DMS 273 treated with DMSO at 0.1 percent for 48 hours (cell line): ENCODE measurements at places on chromosomes 11 and 22.

DNA sequence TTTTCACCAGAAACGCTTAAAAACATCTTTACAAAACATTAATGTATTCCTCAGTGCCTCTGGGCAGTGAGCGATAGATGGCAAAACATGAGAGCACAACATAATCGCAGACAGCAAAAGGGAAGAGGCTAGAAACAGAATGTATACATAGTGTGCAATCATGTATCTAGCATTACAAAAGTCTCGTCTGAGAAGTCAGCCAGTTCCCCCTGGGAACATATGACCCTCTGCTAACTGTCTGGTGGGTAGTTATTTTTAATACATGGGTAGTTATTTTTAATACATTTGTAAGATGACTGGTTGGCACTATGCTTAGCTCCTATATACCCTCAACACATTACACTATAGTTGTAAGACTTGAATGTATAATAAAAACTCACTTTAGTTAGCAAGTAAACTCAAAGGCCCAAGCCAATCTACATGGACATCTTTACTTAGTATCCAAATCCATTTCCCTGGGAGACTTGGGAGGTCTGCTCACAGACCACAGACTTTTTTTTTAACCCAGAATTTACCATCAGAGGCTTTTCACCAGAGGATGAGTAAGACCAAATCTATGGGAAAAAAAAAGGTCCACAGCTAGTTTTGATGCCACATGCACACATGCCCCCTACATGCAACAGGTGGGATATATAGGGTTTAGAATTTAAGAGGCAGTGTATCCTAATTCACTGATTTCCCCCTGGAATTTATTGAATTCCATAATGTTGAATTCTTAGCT, 71.7 kb downstream of the AMBRA1 start:
- DNase-seq: no peak

GRCh38 chr11:120940160-120940848, 83.6 kb upstream of the TBCEL start:
- DNase-seq: no peak

DNA sequence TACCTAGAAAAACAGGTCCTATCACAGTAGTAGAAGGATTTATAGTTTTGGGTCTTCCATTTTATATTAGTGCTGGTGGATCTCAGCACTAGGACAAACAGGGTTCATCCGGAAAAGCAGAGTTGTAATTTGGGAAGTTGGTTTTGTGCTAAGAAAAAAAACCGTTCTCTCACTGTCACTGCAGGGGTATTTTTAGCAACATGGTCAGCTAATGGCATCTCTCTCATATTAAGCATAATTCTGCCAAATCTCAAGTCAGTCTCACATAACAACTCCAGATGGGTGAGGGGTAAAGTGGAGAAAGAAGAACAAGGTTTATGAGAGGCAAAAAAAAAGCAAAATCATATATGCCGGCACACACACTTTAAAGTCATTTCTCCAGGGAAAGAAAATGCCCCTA, 51.6 kb upstream of the GDPD4 start:
- DNase-seq: no peak

DNA sequence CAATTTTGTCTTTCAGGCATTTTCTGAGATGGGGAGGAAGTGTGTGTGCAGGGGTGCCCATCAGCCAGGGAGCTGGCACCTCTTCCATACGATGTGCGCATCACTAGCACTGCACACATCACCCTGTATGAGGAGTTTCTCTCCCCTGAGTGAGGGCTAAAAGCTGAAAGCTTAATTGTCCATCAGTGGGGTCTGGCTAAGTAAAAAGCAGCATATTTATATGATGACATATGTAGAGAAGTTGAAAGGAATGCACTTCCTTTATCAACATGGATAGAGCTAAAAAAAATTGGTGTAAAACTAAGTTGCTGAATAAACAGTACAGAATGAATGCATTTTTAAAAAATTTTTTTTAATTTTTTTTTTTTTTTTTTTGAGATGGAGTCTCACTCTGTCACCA, 4.0 kb downstream of the VSTM5 start:
- DNase-seq: no peak

DNA sequence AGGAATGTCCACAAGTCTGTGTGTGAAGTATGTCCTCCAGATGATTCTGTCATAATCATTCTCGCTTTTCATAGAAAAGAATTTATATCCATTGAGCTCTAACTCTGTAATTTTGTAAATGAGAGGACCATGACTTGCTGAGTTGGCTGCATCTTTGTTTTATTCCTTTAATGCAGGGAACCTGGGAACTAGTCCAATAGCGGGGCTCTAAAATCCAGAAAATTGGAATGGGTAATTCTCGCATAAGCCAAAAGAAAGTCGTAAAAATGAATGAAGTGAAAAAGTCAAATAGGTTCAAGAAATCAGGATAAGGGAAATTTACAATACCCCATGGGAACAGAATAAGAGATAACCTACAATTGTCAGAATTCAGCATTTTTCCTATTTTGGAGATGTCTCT, 232.5 kb downstream of the RAB38 start:
- DNase-seq: no peak

GRCh38 chr22:45285263-45286058, 712 bp downstream of the UPK3A start:
- no peak for DNase-seq

- no peak for DNase-seq
These were observed 20.9 kb upstream of the DENND5A start for GRCh38 chr11:9285850-9286587.

- no peak for DNase-seq
These were observed 35.3 kb downstream of the MMP13 start for GRCh38 chr11:102920118-102920684.

DNA sequence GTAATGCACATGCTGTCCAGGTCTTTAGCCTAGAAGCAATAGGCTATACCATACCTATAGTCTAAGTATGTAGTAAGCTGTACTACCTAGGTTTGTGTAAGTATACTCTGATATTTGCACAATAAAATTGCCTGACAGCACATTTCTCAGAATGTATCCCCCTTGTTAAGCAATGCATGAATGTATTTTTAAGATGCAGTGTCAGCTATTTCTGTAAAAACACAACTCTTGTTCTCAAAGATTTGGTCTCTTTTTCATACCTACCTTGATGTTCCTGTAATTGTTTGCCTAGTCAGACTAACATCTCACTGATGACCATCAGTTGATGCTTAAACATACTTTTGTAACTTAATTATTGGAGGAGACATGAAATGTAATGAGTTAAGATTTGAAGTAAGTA, 619.9 kb downstream of the CNTN5 start:
- DNase-seq: no peak

GRCh38 chr11:1197431-1197885, 25.4 kb upstream of the MUC5B start:
- DNase-seq: no peak

- no peak for DNase-seq
These were observed 34.2 kb upstream of the EHF start for GRCh38 chr11:34586488-34587281.

DNA sequence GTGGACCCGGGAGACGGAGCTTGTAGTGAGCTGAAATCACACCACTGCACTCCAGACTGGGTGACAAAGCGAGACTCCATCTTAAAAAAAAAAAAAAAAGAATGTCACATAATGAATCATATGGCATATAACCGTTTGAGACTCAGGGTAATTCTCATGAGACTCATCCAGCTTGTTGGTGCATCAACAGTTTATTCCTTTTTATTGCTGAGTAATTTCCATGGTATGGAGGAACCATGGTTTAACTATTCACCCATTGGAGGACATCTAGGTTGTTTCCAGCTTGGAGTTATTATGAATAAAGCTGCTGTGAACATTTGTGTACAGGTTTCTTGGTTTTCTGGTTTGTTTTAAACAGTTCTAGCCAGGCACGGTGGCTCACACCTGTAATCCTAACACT, 25.3 kb downstream of the PPARA start:
- DNase-seq: no peak

- no peak for DNase-seq
These were observed 11.6 kb downstream of the UCP3 start for GRCh38 chr11:73997120-73997770.

DNA sequence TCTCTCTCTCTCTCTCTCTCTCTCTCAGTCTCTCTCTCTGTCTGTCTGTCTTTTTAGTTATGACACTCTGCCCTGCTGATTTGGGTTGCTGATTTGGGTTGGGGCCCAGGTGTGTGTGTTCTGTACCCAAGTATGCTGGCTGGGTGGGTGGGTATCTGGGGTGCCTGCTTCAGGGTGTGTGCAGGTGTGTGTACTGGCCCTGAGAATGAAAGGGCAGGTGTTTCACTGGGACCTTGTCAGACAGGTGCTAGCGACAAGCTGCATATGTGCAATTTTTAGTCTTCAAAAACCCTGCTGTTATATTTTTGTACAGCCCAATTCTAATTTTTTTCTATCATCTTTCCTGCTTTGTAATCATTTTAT, 943 bp downstream of the CSF2RB start:
- no peak for DNase-seq

- no peak for DNase-seq
These were observed 93.2 kb downstream of the TBC1D22A start for GRCh38 chr22:46855681-46856080.

DNA sequence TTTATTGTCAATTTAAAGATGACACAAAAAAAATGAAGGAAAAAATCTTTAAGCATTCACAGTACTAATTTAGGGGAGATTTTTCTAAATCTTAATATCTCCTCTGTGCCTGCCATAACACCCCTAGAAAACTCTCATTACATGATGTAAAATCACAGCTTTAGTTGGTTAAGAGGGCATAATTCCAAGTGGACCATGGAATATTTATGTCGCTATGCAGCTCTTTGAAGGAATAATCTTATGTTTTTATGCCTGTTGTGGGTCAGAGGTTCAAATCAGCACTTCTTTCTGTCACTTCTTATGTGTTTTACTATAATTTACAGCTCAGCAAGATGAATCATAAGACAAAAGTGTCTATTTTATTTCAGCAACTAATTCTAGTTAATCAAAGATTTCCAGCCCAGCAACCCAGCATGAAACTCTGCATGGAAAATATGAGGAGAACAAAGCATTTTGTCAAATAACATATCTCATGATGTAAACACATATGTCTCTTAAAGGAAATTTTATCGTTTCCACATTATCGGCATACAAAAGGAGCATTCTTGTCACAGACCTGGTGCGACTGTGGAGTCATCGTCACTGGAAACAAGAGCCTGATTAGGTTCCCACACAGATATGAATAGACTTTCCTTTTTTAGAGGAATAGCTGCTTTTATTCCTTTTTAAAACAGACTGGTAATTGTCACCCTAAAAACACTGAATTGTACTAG, 274.8 kb downstream of the SOX6 start:
- no peak for DNase-seq

DNA sequence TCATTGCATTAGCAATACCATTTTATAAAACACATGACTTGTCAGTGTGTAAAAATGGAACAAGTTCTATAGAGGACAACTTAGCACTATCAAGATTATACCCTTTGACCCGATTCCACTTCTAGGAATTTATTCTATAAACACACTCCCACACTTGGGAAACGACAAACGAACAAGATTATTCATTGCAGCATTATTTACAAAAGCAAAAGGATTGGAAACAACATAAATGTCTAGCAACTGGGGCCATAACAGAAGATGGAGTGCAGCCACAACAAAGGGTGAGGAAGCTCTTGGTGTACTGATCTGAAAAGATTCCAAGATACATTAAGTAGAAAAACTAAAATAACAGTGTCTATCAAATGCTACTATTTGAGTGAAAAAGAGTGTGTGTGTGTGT, 2.3 kb upstream of the IRAG1 start:
- DNase-seq: no peak

GRCh38 chr22:44325718-44326490, 13.2 kb upstream of the SHISAL1 start:
- no peak for DNase-seq

GRCh38 chr11:69244266-69244665, 49.7 kb upstream of the MYEOV start:
- no peak for DNase-seq

DNA sequence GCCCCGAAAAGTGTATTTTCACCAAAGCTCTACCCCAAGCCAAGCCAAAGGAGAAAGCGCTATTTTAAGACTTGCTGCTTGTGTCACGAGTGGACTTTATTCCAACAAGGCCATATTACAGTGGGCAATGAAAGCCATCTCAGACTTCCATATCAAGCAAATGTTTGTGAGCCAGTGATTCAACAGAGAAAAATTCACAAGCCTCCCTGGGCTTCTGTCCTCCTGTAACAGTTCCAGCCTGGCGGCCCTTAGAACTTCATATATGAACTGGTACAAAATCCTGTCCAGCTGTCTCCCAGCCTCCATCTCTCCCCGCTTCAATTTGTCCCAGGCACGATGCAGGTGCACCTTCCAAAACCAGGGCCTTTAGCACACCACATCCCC, 11.2 kb downstream of the LARGE1 start:
- DNase-seq: no peak

- no peak for DNase-seq
These were observed 7.7 kb downstream of the MUC5AC start for GRCh38 chr11:1165256-1166041.

DNA sequence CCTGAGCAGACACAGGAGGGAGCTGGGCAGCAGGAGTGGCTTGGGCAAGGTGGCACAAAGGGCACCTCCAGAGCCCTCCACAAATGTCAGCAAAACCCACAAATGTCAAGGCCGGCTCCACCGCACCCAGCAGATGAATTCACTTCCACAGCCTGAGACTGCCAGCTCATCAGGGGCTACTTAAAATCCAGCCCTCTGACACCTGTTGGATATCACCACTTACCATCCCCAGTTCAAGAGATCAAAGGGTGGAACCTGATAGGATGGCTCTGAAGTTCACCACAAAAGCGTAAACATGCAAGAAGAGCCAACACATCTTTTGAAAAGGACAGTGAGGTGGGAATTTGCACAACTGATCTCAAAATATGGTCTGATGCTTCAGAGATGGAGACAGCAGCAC, 168.6 kb upstream of the GRK3 start:
- no peak for DNase-seq

GRCh38 chr11:10490032-10490397, 35.0 kb downstream of the AMPD3 start:
- DNase-seq: no peak

DNA sequence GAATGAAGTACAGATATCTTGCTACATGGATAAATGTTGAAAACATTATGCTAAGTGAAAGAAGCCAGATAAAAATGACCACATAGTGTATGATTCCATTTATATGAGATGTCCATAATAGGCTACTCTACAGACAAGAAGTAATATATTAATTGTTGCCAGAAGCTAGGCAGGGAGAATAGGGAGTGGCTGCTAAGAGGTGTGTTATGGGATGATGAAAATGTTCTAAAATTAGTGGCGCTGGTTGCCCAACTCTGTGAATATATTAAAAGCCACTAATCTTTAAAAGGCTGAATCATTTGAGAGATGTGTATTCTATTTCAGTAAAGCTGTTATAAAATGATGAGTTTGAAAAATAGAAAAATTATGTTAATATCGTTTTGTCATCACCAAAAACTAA, 144.4 kb downstream of the NCAM1 start:
- DNase-seq: no peak
